ENCODE measurements at places on chromosomes 7 and 10. TPM values are rescaled to one million over a fixed set of nuclear protein-coding genes. Genes with fewer than 3 reads are reported as not detected.

DNA sequence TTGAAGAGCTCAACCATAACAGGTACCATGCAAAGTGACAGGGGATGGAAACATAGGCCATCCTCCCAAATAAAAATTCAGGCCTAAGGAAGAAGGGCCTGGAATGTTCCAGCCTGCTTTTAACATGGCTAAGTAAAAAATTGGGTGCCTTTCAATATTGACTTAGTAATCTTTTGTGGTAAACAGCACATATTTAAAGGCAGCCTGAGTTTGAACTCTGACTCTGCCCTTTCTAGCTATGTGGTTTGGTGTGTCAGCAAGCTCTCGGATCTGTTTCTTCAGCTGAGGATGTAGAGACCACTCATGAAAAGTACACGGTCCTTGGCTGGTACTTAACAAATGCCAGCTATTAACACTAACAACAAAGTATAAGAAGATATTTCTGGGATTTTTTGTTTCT, 191.8 kb upstream of the CDCA7L start:
- DNase-seq, result no peak

DNA sequence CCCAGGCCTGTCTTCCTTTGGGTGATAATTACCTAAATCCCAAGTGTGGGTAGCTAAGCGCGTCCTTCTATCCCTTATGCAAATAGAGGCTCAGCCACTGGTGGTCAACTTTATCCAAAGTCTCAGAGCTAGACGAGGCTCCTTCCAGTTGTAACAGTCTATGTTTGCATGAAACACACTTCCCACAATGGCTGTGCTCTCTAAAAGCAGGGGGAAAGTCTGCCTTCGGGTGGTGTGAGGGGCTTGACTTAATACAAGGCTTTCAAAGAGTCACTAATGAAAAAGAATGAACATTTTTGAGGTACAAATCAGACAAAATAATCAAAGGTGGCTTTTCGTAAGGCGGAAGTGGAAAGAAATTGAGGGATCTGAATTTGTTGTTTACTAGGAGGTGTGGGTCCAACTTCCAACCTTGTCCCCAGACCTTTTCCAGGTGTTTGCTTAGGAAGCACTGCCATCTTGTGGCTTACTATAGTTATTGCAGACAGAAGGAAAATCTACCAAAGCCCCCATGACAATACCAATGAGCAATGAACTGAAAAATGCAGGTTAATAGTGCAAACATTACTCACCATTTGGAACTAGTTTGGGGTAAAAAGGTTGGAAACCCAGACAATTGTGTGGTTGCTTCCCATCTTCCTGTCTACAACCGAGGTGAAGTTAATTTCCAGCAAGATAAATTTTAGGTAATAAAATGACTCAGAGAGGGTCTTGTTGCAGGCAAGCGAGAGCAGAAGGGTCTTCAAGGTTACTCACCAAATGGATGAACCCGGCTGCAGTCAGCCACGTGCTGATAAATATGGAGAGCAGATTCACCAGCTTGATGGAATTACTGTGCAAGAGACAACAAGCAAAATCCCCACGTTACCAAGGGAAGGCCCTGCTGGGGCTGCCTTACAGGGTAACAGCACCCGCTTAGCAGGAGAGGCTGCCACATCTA, 525.7 kb downstream of the KCNMA1 start:
- DNase-seq, result no peak

DNA sequence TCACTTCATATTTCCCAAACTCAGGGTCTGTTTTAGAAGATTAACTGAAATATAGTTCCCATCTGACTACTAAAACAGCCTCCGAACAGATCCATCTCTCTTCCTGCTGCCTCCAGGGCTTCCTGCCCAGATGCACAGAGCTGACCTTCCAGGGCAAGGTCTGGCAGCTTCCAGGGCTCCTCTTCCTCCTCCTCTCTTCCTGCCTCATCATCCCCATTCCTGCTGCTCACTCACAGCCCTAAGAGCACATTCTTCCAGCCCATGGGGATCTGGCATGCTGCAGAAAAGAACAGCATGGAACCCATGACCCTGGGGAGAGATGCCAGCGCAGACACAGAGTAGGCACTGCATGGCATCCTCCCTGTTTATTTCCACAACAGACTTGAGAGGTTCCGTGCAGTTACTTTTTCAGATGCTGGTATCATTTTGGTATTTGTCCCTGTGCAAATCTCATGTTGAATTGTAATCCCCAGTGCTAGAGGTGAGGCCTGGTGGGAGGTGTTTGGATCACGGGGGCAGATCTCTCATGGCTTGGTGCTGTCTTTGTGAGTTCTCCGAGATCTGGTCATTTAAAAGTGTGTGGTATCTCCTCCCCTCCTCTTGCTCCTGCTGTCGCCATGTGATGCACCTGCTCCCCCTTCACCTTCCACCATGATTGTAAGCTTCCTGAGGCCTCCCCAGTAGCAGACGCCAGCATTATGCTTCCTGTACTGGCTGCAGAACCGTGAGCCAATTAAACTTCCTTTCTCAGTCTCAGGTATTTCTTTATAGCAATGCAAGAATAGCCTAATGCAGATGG, 4.4 kb downstream of the PKD1L1 start:
- DNase-seq, result no peak

DNA sequence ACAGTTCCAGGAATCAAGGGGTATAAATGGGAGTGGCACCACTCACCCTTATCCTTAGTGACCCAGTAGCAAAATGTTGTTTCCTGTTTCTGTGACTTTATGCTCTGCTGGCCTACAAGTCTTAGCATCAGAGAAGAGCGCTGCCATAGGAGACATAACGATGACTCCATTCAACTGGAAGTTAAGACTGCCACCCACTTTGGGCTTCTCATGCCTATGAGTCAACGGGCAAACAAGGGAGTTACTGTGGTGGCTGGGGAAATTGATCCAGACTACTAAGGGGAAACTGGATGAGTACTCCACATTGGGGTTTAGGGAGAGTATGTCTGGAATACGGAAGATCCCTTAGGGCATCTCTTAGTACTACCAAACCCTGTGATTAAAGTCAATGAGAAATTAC, 40.6 kb upstream of the PIK3CG start:
- DNase-seq, result no peak

GRCh38 chr10:120396228-120396627, 60.8 kb upstream of the PLPP4 start:
- no peak for DNase-seq

GRCh38 chr10:86090807-86091206, 275.8 kb downstream of the GRID1 start:
- no peak for DNase-seq

DNA sequence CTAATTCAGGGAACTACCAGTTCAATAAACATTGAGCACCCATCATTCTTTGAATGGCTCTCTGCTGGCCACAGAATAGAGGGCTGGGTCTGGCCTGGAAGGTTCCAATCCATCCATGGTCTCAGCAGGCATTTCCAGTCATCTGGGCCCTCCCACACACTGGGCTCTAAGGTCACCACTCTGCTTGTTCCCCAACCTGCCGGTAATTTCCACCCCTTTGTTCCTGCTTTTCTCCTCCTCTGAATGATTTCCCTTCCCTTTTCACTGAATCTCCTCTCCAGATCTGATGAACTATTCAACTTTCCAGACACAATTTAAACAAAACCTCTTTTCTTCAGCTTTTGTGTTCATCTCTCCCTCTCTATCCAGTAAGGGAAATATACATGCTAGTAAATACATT, 2.6 kb downstream of the BZW2 start:
- no peak for DNase-seq

GRCh38 chr7:16822029-16822428, 17.2 kb upstream of the AGR2 start:
- no peak for DNase-seq

PIK3CG gene
- total RNA-seq, result 30.8 TPM

DNA sequence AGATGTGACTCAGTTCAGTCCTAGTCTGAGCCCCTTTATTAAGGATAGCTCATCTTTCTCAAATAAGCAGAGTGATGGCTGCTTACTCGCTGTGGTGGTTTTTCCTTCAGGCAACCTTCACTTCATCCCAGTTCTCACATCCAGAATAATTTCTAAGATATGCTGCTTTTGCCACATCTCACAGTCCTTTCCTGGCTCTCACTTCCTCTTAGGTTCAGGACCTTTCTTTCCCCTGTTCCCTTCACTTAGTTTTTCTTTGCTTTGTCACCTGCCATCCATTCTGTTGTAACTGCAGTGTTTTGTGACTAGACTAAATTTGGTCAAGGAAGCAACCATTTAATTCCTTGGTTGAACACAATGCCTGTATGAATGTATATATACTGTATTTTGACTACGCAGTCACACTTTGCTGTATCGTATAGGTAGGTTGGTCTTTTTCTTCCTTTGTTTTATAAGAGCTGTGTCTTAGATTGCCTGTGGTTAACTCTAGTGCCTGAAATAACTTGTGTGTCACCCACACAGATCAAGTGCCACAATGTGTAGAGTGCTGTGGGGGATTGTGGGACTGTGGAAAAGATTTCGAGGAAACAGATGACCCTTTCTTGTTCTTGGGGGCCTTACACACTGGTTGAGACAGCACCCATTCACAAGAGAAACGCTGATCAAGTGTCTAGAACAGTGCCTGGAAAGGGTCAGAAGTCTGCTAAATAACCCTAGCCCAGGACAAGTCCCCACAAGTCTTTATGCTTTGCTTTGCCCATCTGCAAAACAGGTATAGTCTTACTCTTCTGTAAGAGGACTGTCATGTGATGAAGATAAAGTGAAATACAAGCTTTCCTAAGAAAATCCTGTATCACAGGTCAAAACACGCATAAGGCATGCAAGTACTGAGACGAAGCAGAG, 2.6 kb downstream of the ZNF655 start:
- DNase-seq, result no peak

DNA sequence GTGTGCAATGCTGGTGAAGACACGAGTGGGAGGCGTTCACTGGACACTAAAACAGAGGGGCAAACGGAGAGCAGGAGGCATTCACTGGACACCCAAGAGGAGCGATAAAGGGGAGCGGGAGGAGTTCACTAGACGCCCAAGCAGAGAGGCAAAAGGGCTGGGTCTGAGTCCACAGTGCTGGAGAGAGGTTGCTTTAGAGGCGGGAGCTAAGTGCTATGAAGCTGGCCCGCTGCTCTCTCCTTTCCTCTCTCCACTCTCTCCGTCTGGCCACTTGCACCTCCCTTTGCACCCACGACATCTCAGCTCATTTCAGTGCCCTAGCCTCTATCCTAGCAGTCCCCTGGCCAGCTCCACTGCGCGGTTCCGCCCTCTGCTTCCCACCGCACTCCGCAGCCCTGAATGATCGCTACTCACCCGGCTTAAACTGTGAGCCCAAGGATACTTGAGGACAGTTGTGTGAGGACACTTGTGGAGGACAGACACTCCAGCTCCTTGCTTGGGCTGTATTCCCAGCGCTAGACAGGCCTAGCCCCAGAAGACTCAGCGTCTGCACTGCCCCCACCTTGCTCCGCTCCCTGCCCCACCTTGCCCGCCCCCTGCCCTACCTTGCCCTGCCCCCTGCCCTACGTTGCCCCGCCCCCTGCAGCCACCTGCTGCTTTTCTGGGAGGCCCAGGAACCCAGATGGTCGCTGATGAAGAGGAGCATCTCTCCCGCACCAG, 78.8 kb upstream of the CPXM2 start:
- no peak for DNase-seq

RELN gene
- total RNA-seq, result not detected

DNA sequence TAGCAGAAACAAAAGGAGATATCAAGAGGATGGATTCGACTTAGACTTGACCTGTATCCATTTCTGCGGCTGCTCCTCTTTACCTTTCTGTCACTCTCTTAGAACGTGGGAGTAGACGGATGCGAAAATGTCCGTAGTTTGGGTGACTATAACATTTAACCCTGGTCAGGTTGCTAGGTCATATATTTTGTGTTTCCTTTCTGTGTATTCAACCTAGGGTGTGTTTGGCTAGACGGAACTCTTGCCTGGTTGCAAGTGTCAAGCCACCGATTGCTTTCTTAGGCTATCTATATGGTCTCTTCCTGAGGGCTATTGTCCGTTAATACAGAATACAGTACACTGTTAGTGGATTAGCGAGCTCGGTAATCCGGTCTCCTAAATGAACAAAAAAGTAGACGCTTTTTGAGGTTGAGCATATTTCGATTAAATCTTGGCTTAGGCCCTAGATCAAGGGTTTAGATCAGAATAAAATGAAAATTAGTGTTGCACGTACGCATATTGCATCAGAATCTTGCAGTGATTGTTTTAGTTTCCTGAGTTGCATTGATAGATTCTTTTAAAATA, 1.2 kb downstream of the PTEN start:
- DNase-seq, result no peak

GRCh38 chr10:70381471-70382421, 679 bp downstream of the LRRC20 start:
- no peak for DNase-seq

- DNase-seq, result no peak
These were observed 4.6 kb upstream of the SERPINE1 start for GRCh38 chr7:101121991-101122932.

- DNase-seq, result no peak
These were observed 179.0 kb downstream of the NOC3L start for GRCh38 chr10:94183666-94184264.

DNA sequence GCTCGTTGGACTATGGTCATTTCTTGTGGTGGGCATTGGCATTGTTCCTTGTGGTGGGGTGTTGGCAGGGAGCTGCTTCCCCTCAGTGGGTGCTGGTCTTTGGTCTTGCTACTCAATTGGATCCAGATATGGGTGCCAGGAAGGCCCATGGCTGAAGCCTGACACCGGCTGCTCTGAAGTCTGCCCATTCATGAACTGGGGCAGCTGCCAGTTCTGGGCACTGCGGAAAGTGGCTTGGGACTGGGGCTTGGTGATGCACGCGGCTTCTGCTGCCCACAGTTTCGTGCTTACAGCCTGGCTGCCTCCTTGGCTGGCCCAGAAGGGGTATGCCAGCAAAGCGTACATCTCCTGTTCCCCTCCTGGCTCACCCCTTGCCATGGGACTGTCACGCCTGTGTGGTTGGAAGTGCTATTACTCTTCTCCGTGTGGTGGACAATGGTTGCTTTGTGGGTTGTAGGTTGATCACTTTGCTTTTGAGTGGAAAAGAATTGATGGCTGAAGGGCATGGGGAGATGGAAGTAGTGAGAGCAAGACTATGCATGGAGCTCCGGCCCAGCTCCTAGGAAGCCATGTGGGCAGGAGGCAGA, 54.7 kb downstream of the ADAMTS14 start:
- DNase-seq, result no peak

GRCh38 chr7:44454348-44454747, 36.1 kb downstream of the NUDCD3 start:
- peak; percentile 38 for DNase-seq

GRCh38 chr7:24829787-24830186, 72.5 kb upstream of the GSDME start:
- DNase-seq, result no peak

TUBB8 gene
- total RNA-seq, result not detected

TEX36 gene
- not detected for total RNA-seq

GRCh38 chr10:52146766-52147165, 167.3 kb upstream of the DKK1 start:
- no peak for DNase-seq

DNA sequence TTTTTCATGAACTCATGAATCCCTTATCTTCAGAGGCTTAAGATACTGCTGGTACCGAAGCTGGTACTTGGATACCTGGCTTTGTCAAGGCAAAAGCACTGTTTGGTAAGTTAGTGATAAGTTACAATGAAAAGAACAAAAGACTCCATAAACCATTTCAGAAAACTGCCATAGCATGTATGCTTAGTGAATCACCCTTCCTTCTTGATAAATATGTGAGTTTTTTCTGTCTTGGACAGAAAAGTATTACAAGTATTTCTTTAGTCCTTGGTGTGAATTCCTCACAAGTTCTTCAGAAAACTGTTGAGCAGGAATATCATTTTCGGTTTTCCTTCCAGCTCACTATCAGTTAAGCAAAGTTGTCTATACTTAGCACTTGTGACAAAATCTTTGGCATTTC, 25.6 kb downstream of the PUS7 start:
- no peak for DNase-seq

Data from CD8-positive, alpha-beta T cell (primary cell).